ENCODE measurements at places on chromosomes 6 and 20.

GRCh38 chr20:59484228-59484627 lies 120.1 kb upstream of the PHACTR3 start:
- DNase-seq, result no peak

DNA sequence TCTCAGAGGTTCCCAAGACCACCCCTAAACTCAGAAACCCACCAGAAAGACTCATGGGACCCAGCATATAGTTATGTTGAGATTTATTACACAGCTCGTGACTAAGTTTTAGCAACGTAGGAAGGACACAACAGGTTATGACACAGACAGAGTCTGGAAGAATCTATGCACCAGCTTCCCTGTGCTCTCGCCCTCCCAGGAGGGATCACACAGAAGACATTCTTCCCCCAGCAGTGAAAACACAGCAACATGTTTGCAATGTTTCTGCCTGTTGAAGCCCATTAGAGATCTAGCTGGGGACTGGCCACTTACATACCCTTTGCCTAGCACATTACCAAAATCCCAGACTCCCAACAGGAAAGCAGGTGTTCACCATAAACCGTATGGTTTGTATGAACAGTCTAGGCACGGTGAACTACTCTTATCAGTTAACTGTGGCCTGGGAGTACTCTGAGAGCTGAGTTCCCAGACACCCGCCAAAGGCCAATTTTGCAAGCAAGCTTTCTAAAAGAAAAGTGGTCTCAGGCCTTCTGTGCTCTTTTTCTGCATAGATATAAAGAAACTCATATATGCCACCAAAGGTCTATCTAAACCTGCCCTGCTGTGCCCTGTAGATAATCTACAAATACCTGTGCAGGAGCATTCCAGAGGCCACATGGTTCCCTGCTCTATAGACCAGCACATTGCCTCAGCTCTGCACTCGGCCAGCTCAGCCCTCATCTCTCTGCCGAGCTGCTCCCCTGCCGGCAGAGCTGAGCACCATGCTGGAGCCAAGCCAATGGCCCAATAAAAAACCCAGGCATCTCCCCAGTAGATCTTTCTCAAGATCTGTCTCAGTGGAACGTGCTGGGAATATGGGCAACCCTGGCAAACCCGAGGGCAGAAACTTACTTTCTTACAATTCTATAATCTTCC lies 69.6 kb upstream of the SMIM28 start:
- peak; percentile 52 for DNase-seq

DNA sequence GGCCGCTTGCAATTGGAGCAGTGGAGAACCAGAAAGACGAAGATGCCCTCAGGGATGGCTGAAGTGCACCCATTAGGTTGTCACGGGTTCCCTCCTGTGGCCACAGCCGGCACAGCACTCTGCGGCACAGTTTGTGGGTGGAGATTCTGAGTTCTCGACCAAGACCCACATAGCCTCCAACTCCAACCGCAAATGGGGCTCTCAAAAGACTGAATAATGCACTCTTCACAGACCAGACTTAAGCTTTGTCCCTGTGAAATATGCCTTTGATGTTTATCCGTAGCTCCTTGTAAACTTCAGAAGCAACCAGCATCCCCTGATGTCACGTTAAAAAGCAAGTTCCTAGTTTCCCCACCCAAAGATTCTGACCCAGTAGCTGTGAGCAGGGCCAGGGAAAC lies 934 bp upstream of the CST9 start:
- peak; percentile 86 for DNase-seq

DNA sequence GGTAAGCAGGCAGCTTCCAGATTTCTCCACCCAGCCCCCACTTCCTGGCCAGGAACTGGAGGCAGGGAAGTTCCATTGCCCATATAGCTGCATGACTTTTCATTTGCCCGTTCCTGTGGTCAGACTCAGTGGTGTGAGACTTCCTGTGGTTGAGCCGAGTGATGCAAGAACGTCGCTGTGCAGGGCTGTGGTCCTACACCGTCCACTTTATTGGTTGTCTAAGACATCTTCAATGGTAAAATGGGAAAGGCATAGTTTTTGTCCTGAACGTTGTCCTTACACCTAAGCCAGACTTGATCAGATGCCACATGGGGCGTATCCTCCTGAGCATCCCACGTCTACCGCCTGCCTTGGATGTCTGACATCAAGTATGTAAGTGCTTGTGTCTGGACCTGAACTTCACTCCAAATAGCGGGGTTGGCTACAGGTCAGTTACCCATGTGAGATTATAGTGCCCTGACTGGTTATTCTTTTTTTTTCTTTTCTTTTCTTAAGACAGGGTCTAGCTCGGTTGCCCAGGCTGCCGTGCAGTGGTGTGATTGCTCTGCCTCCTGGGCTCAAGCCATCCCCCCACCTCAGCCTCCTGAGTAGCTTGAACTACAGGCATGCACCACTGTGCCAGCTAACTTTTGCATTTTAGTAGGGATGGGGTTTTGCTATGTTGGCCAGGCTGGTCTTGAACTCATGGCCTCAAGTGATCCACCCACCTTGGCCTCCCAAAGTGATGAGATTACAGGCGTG lies 25.9 kb upstream of the GTSF1L start:
- DNase-seq, result no peak

- DNase-seq, result no peak
Observed at GRCh38 chr6:18259675-18260447, 4.5 kb downstream of the DEK start.

DNA sequence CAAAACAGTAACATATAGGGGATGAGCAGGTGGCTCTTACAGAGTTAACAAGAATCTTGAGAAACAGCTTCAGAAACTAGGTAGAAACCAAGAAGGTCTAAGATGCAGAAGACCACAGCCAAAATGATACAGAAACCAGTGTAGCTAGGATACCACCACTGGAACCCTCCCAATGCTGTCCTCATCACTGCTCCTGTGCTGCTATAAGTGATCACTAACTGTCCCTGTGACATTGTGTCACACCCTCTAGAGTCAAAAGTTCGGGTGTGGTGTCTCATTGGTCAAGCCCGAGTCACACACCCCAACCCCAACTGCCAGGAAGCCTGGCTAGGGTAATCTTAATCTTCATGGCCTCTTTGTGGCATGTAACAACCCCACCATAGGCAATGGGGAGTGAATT lies 153.1 kb downstream of the RCAN2 start:
- no peak for DNase-seq

DNA sequence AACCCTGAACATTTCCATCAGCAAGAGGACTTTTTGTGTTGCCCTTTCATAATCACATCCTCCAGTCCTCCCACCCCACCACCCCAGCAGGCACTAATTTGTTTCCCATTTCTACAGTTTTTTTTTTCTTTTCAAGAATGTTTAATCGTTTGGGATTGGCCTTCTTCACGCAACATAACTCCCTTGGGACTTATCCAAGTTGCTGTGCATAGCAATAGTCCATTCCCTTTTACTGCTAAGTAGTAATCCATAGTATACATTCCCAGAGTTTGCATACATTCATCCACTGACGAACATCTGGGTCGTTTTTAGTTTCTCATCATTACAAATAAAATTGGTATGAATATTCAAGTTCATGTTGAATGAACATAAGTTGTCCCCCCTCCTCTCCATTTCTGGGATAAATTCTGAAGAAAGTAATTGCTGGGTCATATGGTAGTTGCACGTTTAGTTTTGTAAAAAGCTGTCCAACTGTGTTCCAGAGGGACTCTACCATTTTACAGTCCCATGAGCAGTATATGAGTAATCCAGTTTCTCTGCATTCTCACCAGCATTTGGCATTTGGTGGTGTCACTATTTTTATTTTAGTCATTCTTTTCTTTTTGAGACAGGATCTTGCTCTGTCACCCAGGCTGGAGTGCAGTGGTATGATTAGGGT lies 90.8 kb downstream of the DOK5 start:
- DNase-seq, result no peak

- DNase-seq, result no peak
Observed at GRCh38 chr20:8033151-8033841, 13.7 kb upstream of the TMX4 start.
